ENCODE measurements at places on chromosomes 2 and 18.

DNA sequence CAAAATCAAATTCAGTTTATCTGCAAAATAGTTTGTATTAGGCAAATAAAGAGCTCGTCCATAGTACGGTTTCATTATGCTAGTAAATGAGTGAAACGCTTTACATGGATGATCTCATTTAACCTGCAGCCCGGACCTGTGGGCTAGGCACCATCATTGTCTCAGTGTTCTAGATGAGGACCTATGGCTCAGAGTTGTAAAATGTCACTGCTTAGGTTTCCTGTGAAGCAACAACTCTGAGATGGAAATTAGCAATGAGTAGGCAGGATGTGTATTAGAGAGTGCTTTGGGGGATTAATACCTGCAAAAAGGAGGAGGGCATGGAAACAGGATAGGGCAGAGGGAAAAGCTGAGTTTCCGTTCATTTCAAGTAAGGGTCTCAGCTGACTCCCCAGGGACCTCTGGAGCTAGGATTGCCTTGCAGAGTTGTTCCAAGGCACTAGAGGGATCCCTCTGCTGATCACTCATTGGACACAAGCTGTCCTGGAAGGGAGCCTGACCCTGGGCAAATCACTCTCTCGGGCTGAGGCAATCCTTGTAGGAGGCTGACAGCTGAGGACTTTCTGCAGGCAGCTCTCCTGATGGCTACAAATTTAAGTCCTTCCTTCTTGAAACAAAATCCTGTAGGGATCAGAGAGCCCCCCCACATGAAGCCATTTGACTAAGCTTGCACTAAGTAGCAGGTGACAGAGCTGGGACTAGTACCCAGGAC is 58.8 kb upstream of the SIX2 start:
- DNase-seq, result no peak

GRCh38 chr2:86284987-86285386 is 52.4 kb downstream of the REEP1 start:
- DNase-seq, result no peak

GRCh38 chr2:120294008-120294340 is 41.3 kb downstream of the RALB start:
- no peak for DNase-seq

DNA sequence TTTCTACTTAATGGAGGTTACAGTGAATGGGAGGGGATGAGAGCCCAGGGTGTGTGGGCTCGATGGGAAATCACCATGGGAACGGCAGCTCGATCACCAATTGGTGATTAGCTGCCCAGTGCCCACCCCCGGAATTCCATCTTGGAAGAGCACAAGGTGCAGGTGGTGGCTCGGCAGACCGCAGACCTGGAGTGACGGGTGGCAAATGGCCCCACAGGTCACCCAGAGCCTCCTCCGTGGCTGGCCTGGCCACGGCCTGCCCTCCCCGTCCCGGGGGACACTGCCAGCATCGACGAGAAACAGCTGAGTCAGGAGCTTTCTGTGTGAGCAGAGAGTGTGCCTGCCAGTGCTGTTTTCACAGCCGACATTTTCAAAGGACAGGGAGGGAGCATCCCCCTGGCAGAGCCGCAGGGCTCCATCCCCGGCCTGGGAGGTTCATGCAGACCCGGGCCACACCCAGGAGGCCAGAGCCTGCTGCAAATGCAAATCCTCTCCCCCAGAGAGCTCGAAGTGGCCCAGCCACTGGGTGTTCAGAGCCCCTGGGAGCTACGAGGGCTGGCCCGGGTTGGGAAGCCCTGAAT is 176.4 kb upstream of the MYT1L start:
- DNase-seq, result no peak

GRCh38 chr2:44245083-44245861 is 30.0 kb upstream of the SLC3A1 start:
- no peak for DNase-seq

DNA sequence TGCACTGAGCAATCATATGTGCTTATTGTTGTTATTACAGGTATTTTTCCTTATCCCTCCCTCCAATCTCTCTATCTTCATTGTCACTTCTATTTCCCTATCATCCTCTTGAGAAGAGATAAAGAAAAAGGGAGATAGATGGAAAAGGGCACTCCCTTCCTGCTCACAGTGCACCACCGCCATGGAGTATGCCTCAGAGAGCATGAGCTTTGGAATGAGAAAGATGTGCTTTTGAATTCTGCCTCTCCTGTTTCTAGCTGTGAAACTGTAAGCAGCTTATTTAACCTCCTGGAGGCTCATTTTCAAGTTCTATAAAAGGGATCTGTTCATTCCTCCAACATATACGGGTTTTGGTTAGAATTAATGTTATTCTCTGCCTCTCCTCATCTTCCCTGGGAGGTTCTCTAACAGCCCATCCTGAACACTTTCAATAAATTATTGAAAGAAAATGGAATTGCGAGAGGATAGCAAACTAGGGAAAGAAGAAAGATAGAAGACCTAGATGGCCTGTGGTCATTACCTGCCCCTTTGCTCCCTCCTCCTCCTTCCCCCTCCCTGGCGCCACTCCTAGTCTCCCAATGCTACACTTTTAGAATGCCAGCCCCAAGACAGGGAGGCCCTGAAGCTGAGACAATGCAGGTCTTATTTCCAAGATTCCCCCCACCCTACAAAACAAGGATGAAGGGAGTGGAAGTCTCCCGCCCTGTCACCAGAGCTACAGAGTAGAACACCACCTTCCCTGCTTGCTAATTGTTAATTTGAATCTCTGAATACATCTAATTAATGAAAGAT is 37.8 kb downstream of the FIGN start:
- no peak for DNase-seq

GRCh38 chr2:31956312-31956711 is 54.5 kb downstream of the MEMO1 start:
- no peak for DNase-seq

GRCh38 chr2:12675352-12675795 is 41.4 kb upstream of the TRIB2 start:
- DNase-seq, result no peak

DNA sequence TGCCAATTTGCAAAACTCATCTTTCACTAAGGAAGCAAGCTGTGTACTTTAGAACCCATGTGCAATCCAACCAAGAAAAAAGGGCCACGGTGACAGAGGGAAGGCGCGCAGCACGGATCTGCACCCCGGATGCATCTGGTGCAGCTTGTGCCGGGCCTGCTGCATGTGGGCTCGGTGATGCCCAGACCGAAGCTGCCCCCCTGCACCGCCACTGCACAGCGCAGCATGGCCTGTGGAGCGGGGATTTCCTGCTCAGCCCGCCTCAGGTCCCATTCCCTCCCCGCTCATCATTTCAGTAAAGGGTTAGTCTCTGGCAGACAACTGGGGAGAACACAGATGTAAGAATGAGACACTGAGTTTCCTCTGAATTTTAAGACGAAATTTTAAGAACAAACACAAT is 43.0 kb downstream of the MC2R start:
- DNase-seq, result no peak

GRCh38 chr18:37161491-37161890 is 332.6 kb downstream of the KIAA1328 start:
- DNase-seq, result no peak

GRCh38 chr18:33873112-33873511 is 295.1 kb downstream of the ASXL3 start:
- no peak for DNase-seq

DNA sequence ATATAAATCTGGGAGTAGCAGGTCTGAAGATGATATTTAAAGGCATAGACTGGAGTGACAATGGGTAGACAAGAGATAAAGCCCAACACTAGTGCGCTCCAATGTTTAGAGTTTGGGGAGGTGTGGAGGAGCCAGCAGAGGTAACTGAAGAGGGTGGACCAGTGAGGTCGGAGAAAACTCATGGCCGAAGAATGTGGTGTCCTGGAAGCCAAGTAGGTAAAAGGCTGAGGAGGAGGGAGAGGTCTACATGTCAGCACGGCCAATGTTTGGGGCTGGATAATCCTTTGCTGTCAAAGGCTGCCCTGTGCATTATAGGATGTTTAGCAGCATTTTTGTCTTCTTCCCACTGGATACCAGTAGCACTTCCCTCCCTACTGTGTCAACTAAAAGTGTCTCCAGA is 78.8 kb upstream of the KCNE4 start:
- DNase-seq, result no peak

DNA sequence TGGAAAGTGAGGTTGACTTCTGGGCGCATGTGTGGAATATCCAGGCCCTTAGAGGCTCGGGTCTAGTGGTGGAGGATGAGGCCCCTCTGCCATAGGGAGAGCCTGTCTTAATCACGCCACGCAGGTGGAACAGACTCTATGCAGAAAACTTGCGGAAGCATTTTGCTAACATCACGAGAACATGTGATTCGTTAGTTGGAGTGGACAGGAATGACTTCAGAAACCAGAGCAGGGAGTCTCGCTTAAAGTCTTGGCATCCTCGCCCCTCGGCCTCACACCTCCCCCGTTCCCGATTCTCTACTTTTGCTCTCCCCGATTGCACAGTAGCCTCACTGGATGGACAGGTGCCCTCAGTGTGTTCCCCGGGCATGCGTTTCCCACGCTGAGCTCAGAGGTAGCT is 333.4 kb downstream of the GBX2 start:
- DNase-seq, result no peak

DNA sequence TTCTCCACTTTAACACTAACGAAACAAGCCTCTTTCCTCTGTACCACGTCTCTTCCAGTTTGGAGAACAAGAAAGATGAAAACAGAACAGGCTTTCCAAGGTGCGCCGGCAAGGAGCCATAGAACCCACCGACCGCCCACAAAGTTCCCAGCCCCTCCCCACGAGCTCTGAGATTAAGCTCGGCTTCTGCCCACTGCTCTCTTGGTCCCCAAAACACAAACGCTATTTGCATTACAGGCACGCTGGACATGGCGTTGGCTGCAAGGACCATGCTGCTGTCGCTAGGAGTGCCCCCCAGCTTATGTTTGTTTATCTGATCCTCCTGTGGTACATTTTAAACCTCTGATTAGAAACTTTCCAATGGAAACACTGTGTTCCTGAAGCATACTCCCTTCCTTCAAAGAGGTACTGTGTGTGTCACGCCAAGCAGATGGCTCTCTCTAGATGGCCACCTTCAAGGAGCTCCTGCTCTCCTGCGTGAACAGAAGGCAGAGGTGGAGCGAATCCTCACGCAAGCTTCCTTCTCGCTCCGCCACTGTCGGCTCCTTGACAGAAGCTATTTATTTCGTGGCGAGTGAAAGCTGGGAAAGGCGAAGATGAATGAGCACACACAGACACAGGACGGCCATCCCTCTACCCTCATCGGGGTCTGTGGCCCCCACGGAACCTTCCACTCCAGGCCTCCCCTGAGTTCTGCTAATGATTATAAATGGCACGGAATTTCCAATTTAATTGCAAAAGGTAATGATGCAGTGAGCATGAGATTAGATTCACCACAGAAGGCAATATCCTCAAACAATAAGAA is 166.2 kb downstream of the EIPR1 start:
- no peak for DNase-seq

DNA sequence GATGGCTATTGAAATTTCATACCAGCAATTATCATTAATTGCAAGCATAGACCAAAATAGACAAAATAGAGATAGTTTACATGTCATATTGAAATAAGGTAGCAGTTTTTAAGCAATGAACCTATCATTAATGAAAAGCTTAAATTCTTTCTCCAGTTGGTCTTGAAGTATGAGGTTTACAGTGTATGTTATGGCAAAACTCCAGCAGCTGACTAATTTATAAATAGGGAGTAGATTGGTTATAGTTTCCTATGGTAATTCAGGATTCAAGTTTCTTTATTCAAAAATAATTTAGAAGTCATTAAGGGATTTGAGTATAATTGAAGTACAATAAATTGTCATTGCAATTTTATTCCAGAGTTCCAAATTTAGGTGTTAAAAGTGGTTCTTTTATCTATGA is 69.6 kb upstream of the COL5A2 start:
- DNase-seq, result no peak

- DNase-seq, result no peak
Observed at GRCh38 chr18:939958-940357, 35.3 kb downstream of the ADCYAP1 start.

DNA sequence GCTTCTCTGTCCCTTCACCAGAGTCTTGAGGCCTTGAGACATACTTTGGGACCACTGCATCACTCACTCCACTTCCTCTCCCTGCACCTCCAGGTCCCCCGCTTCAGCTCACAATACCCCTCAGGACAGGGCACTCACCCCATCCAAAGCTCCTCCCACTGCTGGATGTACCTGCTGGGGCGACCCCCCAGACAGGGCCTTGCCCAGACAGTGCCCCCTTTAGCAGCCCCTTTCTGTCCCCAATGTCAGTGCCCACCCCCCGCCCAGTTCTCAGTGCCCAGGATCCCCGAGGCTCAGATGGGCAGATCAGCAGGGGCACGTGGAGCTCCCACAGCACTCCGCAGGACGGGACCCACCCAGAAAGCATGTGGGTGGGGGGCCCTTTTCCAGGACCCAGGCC is 23.8 kb upstream of the IMP4 start:
- DNase-seq, result no peak

DNA sequence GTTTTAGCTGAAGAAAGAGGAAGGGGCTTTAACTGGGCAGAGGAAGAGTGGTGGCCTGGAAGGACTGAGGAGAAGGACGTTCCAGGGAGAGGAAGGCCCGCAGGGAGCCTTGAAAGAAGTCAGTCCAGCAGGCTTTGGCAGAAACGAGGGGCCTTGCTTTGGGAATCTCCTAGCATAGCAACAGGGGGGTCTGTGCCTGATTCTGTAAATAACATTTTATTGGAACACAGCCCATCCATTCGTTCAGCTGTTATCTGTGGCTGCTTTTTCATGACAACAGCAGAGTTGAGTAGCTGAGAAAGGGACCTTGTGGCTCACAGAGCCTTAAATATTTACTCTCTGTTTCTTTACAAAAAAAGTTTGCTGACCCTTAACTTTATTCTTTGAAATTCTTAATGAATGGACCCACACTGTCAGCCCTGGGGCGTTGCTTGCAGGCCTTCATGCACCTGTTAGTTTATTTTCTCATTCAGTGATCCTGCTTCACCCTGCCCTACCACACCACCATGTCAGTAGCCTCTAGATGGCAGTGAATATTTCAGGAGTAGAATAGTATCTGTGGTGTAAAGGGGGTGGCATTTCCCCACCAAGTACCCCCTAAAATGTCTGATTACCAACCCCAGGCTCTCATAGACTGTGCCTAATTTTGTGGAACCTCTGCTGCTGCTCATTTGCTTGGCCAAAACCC is 61.0 kb downstream of the MGAT5 start:
- no peak for DNase-seq

DNA sequence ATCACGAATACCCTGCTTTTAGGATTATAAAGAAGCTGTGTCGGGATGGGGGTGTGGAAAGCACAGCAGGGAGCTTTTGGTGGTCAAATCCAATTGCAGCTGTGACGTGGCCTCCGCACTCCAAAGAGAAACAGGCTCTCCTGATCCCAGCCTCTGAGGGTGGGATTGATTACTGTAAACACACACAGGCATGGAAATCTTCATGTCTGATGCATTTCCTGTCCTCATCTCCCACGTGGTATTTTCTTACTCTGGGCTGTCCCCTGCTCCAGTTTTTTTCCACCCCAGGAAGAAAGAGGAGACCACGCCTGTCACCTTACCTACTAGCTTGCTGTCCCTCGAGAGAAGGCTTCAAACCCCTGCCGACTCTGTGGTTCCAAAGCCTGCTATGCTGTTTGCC is 22.7 kb downstream of the RNF152 start:
- no peak for DNase-seq
